ENCODE measurements at places on chromosomes 4 and X.

DNA sequence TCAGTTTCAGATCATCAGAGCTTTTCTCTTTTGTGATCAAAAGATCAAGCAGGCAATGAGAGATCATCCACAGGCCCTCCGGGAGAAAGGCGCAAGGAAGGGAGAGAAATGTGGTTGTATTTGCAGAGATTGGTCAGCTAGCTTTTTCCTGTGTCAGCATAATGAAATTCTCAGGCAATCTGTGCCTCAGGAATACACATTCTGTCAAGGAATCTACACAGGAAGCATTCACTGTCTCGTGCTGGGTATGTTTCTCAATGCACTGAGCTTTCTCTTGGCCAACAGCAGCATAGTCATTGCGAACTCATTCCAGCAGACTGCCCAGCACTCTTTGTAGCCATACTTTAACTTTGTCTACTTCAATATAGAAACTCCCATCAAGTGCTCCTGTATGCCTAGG, 413.7 kb downstream of the PPP3CA start:
- no peak for DNase-seq

- DNase-seq, result no peak
Measured at GRCh38 chr4:186806679-186807421, 83.2 kb upstream of the FAT1 start.

DNA sequence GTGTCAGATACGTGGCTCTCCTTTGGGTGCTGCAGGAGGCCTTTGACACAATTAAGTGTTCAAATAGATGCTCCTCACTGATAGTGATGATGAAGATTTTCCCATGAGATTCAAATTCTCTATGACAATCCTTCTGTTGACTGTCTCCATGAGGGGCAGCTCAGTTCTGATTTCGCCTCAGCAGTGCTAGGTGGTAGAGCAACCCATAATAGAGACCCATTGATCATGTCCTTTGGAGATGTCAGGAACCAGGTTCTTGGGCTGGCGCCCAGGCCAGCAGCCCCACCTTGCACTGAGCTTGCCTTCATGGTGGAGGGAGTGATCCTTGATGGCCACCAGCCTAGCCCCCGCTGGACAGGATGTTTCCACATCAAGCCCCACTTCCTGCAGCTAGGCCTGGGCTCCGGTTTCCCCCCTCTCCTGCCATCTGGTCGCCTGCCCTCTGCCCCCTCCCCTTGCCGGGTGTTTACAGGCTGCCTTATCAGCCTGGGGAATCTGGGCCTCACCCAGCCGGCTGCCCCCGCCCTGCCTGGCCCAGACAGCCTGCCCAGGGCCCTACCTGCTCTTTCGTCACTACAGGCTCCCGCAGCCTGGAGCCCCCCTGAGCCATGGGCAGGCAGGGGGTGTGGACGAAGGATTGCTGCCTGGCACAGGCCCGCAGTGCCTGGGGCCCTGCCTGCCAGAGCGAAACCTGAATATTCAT, 12.6 kb downstream of the ELF4 start:
- no peak for DNase-seq

- no peak for DNase-seq
Measured at GRCh38 chr4:41119867-41120295, 94.5 kb downstream of the APBB2 start.

GRCh38 chr4:6092131-6092530, 73.9 kb upstream of the C4orf50 start:
- no peak for DNase-seq
